Melanocyte of skin (primary cell): ENCODE measurements at places on chromosomes 5 and 9. TPM values are rescaled to one million over a fixed set of nuclear protein-coding genes. Genes with fewer than 3 reads are reported as not detected.

The CDC20B gene
- total RNA-seq: not detected in 2 replicates

The P4HA2 gene
- total RNA-seq: 36.6 and 39.5 TPM in 2 replicates

The PCDHB5 gene
- total RNA-seq: 0.15 TPM in 1 of 2 replicates, not detected in the other

The SPATA6L gene
- under 0.01 and 0.46 TPM in 2 replicates for total RNA-seq

The SPATA31A3 gene
- total RNA-seq: not detected in 2 replicates

The KCNN2 gene
- total RNA-seq: 2.4 and 9.8 TPM in 2 replicates

The NPDC1 gene
- 5.7 and 6.0 TPM in 2 replicates for total RNA-seq

The HNRNPH1 gene
- 307 and 459 TPM in 2 replicates for total RNA-seq

The WNT8A gene
- not detected in 2 replicates for total RNA-seq

The MEIKIN gene
- not detected in 2 replicates for total RNA-seq

The ADGRD2 gene
- total RNA-seq: not detected in 2 replicates

The FYB1 gene
- 4.0 and 4.8 TPM in 2 replicates for total RNA-seq

The TAF1L gene
- under 0.01 TPM in 1 of 2 replicates, not detected in the other for total RNA-seq
